Myocyte (in vitro differentiated cells): ENCODE measurements at places on chromosomes 1 and 21. TPM values are rescaled to one million over a fixed set of nuclear protein-coding genes. Genes with fewer than 3 reads are reported as not detected.

GRCh38 chr21:32319012-32319411 is 20.4 kb downstream of the MRAP start:
- no peak for DNase-seq

DNA sequence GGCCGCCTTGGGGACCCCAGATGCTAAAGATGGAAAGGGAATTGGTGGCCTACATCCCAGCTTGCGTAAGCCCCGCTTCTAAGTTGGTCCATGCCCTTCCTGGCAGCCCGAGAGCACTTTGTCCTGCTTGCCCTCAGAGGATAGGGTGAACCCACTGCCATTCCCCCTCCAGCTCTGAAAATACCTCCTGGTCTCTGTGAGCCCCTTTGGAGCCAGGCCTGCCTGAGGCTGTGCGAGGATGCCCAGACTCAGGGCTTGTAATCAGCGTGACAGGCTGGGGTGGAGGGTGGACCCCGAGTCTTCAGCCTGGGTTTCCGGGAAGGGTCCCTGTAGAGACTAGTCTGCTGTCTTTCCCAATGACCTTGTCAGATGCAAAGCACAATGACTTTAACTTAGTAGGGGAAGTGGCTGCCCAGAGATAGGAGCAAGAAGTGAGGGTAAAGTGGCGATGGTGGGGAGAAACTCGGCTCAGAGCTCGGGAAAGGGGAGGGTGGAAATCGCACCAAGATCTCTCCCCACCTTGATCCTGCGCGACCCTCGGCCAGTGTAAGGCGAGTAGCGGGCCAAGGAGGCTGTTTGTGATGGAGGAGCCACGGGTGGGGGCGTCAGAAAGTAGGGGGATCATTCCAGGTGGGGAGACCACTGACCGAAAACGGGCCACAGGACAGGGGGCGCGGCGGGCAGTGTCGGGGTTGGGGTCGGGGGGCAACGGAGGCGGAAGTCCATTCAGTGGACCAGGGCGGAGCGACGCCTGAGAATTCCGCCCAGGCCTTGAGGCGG is 2.7 kb upstream of the HES3 start:
- DNase-seq = no peak

DNA sequence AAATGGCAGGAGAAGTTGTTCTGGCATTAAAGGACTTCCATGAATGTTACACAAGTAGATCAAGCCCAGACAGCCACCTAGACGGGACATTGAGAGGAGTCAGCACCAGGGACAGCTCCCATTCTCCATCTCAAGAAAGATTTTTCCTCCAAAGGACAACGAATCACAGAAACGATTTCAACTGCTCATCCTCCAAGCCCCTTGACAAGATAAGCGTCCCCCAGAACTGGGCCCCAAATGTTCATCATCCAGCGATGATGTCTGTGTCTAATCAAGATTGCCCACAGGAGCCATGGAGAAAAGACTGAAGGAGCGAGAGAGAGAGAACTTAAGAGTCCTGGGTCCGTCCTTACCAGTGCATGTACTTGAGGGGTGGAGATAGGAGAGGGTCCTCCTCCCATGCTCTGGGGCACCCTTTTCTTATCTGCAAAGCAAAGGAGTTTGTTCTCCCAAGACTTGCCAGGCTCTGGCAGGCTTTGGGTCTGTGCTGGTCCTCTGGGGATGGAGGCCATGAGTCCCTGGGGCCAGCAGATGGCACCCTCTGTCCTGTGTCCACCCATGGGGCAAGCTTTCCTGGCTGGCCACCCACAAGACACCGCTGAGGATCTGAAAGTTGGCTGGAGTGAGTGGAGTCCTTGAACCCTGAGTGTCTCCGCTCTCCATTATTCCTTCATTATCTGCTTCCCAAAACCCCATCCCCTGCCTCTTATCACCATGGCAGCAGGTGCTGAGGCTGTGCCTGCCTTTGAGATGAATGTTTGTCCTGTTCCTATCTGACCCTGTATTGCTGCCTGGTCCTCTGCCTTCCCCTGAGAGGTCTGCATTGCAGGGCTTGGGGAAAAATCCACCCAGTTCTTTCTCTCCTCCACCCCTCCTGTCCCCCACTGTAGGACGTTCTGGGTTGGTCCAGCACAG is 164.6 kb downstream of the ACTL8 start:
- peak; percentile 62 for DNase-seq

DNA sequence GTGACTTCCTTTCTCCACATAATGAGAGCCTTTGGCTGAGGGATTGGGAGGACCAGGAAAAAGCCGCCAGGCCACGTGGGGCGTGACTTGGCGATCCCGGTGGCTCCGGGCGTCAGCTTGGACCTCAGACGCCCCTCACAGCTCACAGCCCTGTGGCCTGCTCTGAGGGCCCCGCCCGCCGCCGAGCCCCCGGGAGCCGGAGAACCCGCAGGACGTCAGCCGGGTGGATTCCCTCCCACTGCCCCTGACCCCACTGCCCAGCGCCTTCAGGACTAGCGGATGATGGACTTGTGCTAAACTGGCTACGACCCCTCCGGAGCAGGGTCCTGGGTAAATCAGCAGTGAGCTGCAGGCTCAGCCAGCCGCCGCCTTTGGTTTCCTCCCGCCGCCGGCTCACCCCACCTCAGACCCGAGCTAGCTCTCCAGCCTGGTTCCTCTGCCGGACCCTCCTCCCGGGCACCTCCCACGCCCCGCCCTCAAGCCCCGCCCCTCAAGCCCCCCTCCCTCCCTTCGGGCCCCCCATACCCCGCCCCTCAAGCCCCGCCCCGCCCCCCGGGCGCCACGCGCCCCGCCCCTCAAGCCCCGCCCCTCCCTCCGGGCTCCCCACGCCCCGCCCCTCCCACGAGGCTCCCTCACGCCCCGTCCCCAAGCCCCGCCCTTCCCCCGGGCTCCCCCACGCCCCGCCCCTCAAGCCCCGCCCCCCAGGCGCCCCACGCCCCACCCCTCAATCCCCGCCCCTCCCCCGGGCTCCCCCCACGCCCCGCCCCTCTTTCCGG is 10.0 kb upstream of the FAAP20 start:
- DNase-seq = peak; percentile 62

GRCh38 chr1:35319988-35320713 is 51.6 kb downstream of the ZMYM4 start:
- DNase-seq = no peak

GRCh38 chr1:204286831-204287421 is 72.8 kb downstream of the PLEKHA6 start:
- peak; percentile 30 for DNase-seq

DNA sequence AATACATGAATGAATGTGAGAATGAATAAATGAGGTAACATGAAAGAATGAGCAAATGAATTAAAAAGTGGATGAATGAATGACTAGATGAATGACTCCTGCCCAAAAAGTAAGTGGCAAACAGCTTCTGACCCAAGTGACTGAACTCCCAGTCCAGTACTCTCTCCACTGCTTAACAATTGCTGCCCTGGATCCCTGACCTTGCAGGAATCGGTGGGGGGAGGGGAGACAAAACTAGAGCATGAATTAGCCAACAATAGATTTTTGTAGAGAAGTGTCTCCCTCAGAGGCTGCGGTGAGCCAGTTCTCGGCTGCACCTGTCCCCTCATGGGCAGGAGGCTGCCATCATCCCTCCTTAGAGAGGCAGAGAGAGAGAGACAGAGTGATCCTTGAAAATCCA is 5.9 kb upstream of the GRIK3 start:
- DNase-seq = no peak

- no peak for DNase-seq
These were observed 1.6 kb downstream of the AGO4 start for GRCh38 chr1:35809114-35810095.

- DNase-seq = peak; percentile 24
These were observed 51.9 kb downstream of the DNTTIP2 start for GRCh38 chr1:93827128-93827527.

GRCh38 chr1:64550946-64551605 is 81.1 kb downstream of the CACHD1 start:
- no peak for DNase-seq

DNA sequence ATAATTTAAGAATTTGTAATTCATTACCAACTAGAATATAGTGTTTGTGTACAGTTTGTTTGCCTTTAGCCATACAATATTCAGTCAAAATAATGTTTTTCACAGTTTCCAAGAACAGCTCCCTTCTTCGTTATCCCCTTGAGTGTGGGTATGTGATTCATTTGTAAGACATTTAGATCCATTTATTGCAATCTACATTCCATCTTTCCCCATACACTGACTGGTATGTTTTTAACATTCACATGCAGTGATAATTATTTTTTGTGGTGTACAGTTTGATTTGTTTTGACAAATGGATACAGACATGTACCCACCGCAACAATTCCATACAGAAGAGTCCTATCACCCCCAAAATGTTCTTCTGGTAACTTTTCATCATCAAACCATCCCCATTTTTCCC is 589.1 kb upstream of the ADAMTS5 start:
- DNase-seq = no peak

- no peak for DNase-seq
These were observed 305.2 kb downstream of the PBX1 start for GRCh38 chr1:164864161-164864560.

DNA sequence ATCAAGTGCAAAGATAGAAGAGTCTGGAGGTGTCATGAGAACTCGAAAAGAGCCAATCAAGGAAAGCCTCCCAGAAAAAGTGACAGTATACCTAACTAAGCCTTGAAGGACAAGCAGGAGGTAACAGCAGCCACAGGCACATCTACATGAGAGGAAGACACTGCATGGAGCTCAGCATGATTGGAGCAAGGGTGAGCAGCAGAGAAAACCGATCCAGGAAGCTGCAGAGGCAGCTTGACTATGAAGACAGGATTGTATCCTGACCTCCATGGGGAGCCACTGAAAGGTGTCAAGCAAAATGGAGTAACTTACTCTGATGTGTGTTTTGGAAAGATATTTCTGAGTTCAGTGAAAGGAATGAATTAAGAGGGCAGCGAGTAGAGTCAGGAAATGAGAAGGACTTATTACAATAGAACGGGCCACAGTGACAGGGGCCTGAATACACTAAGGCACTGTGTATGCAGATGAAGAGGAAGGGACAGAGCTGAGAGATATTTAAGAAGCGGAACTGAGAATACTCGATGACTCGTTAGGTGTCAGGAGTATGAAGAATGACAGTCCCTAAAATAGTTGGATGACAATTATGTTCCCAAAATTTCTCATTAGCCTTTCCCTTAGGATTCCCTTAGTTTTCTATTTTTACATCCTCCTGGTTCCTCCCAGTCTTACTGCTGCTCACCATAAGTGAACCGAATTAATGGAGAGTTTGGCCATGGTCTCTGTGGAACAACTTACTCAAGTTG is 139.3 kb upstream of the NFIA start:
- DNase-seq = peak; percentile 86

- peak; percentile 88 for DNase-seq
These were observed 44.2 kb upstream of the ECE1 start for GRCh38 chr1:21334214-21335087.

DNA sequence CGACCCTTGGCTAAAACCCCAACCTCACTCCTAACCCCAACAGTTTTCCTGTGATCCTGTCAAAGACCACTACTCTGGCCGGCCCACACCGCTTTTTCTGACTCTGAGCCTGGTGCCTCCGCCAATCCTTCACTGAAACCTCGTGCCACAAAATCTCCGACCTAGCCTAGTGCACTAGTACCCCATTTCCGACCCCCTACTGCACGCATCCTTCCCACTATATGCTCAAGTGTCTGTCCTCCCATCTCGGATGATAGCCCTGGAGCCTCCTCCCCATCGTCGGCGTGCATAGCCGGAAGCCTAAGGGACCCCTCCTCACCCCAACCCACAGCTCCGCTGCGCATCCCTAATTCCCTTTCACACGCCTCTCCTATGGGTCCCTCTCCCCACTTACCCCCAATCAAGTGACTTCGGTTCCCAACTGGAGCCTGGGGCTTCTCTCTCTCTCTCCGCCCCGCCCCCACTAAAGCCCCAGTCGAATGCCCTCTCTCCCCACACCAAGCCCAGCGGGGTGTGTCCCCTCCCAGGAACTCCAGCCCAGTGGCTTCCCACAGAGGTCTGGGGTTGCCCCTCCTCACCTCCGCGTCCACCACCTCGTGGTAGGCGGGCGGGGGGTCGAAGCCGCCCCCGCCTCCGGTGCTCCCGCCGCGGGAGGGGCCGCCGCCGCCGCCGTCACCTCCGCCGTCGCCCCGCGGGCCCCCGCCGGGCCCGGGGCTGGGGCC is 791 bp downstream of the USP24 start:
- DNase-seq = peak; percentile 65

DNA sequence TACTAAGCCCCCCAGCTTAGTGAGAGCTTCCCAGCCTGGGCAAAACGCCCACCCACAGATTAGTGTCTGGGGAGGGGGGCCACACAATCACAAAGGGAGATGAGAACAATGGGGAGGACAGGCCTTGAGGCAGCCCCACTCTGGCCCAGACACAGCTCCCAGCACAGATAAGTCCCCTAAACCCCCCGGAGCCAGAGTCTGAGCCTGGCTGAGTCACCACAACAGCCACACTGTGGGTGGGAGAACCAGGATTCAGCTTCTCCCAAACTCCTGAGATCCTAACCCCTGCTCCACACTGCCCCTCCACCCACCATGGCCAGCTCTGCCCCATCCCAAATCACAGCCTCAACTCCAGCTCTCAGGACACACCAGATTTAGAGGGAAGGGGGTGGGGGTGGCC is 4.2 kb downstream of the NECTIN4 start:
- no peak for DNase-seq

DNA sequence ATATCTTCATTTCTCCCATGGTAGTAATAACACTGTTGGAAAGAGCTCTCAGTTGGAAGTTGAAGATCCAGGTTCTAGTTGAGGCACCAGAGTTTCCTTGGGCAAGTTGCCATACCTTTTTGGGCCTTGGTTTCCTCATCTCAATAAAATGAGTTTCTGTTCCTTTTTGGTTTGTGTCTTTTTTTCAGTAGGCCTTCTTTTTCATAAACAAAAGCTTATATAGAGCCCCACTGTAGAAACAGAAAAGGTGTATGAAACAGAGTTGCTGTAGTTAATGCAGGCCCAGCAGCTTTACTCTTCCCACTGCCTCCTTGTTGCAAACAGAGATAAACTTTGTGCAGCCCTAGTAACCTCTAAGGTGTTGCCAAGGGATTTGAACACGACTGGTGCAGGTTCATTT is 41.7 kb downstream of the WNT4 start:
- DNase-seq = no peak

GRCh38 chr1:167634435-167634834 is 4.4 kb downstream of the RCSD1 start:
- no peak for DNase-seq

TNFRSF18 gene
- 0.47 TPM in 1 of 2 replicates, not detected in the other for total RNA-seq

MSH4 gene
- 0.10 and 0.27 TPM in 2 replicates for total RNA-seq

HES3 gene
- not detected in 2 replicates for total RNA-seq

TLCD4 gene
- total RNA-seq = 5.3 and 9.1 TPM in 2 replicates

CFHR4 gene
- not detected in 2 replicates for total RNA-seq

OPRD1 gene
- total RNA-seq = not detected in 2 replicates

CRNN gene
- total RNA-seq = not detected in 2 replicates

HES2 gene
- 12.5 and 24.4 TPM in 2 replicates for total RNA-seq
